Endothelial cell (in vitro differentiated cells): ENCODE measurements at places on chromosomes 12 and 14.

DNA sequence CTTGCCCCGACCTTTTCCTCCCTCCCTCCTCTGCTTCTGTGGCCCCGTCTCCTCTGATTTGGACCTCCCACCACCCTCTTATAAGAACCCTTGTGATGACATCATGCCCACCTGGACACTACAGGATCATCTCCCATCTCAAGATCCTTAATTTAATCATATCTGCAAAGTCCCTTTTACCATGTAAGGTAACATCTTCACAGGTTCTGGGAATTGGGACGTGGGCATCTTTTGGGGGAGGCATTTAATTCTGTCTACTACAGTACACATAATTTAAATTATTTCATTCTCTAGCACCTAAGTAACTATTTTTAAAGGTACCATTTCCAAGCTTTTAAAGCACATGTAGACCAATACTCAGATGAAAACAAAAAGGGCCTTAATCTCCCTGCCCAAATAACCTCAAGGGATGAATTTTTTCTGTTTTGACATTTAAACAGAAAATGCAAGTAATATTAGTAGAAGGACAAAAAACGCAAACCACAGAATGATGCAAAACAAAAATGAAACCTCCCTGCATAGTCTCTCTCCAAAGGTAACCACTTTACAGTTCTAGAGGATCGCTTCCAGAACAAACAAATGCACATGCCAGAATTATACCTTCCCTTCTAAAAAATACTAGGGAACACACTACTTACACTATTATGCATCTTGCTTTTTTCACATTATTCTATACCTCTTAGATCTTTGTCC, 222.1 kb downstream of the AACS start:
- H3K4me3 ChIP-seq, result no peak overlapping the region
- no peaks in the 10 kb centered on the region for H3K4me1 ChIP-seq
- no peak for DNase-seq
- no peak overlapping the region for H3K27ac ChIP-seq

DNA sequence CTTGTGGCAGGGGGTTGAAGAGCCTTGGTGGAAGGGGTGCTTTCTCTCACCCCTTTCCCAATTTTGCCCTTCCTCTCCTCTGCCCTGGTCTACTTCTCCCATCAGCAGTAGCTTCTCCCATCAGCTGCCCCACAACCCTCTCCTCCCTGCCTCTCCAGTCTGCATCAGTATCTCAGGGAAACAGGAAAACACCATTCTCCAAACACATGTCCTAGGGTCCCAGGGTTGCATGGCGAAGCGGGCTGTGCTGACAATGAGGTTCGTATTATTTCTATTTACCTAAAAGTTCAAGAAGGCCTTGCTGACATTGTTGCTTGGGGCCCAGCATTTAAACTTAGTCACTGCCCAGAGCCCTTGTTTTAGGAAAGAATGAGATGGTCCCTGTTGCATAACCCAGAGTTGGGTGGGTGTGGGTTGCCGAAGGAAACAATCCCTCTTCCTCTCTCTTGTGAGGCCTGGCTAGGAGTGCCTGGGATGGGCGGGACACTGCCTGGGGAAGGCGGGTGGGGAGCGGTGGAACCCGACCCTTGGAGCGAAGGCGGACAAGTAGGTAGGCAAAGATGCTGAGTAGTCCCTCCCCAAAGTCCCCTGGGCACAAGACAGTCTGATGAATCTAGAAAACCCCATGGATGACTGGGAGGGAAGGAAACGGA, 1.3 kb upstream of the IGFBP6 start:
- H3K4me1 ChIP-seq, result peaks cover 34% of the 10 kb centered on the region
- DNase-seq, result no peak
- H3K27ac ChIP-seq, result no peak overlapping the region
- peak overlapping the region; percentile 88 for H3K4me3 ChIP-seq

GRCh38 chr12:1655225-1655788, 26.3 kb downstream of the WNT5B start:
- no peak overlapping the region for H3K27ac ChIP-seq
- H3K27me3 ChIP-seq, result peaks cover 2% of the 10 kb centered on the region
- no peaks in the 10 kb centered on the region for H3K36me3 ChIP-seq
- H3K4me1 ChIP-seq, result peaks cover 8% of the 10 kb centered on the region

GRCh38 chr12:59151243-59151642, 230.9 kb upstream of the LRIG3 start:
- no peak overlapping the region for H3K27ac ChIP-seq
- H3K4me3 ChIP-seq, result no peak overlapping the region
- H3K27me3 ChIP-seq, result peaks cover 3% of the 10 kb centered on the region
- no peak for DNase-seq

DNA sequence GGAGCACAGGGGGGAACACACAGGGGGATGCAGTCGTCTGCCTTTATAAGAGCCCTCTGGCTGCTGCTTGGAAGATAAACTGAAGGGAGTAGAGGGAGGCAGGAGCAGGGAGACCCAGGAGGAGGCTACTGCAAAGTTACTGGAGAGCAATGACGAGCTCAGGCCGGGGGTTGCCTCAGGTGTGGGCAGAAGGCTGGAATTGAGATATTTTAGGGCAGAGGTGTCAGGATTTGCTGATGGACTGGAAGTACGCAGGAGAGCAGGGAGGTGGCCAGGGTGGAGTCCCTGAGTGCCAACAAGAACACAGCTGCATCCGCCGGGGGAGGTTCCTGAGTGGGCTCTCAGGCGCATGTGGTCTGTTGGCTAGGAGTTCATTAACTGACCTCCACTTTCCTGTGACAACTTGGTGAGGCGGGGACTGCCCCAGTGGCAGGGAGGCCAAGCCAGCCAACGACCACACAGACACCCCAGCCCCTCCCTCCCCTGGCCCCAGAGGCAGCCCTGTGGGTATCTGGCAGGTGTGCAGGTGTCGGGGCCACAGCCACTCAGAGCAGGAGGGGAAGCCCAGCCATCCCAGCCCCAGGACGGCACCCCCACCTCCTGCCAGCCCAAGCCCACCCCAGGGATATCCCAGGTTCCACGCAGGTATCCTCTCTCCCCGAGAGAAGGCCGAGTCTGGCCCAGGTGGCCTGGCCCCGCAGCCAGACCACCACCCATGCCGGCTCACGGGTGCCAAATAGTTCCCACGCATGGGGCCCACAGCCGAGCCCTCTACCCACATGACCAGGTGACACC, 85.4 kb downstream of the NCOR2 start:
- peak overlapping the region; percentile 52 for H3K4me3 ChIP-seq
- H3K27me3 ChIP-seq, result peaks cover 10% of the 10 kb centered on the region
- peaks cover 10% of the 10 kb centered on the region for H3K4me1 ChIP-seq
- H3K27ac ChIP-seq, result no peak overlapping the region

DNA sequence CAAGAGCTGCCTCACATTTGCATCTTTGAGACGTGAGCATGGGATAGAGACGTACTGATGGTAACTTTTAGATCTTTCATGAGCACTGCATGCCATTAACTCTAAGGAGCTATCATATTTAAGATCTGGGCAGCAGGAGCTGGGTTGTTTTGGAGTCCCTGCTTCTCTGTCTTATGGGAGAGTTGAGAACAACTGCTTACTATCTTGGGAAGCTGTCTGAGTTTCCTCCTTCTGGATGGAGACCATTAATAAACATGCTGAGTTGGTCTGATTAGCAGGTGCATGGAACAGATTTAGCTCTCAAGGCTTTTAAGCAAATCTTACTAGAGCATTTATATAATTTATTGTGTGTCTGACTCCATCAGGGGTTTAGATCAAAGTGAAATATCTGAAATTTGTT, 119.3 kb upstream of the CCDC198 start:
- no peaks in the 10 kb centered on the region for H3K4me1 ChIP-seq

DNA sequence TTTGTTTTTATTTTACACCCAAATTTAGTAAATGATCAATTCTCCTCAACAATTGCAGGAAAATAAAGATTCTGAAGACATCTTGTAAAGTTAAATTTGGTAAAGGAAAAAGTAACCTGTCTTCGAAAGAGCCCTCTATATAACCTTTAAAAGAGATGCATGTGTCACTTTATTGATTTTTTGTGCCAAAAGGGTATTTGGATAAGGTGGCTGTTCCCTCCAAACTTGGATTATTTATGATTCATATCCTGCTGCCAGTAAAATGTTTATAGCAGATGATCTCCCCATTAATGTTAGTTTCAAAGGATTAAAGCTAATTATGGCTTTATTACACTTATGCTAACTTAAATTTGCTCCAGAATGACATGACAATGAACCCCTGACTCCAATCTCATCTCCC, 98.8 kb downstream of the DUSP6 start:
- H3K36me3 ChIP-seq, result peaks cover 13% of the 10 kb centered on the region
- peaks cover 19% of the 10 kb centered on the region for H3K4me1 ChIP-seq
- no peak overlapping the region for H3K4me3 ChIP-seq
- DNase-seq, result no peak
- H3K27ac ChIP-seq, result no peak overlapping the region
- no peaks in the 10 kb centered on the region for H3K27me3 ChIP-seq

DNA sequence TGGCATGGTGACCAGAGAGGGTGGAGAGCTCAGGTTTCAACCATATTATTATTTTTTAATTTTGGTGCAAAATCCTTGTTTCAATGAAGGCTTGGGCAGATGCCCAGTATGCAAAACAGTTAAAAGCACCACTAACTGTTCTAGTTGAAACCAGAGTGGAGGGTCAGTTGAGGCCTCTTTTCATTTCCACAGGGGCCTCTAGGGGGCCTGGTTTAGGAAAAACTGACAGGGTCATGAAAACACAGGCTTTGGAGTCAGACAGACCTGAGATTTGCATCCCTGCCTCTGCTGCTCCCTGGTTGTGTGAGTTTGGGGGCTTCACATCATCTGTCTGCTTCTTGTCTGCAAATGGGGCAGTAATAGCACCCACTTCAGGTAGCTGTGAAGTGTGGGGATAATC, 3.3 kb upstream of the RPH3A start:
- H3K36me3 ChIP-seq, result no peaks in the 10 kb centered on the region
- H3K27ac ChIP-seq, result no peak overlapping the region
- H3K27me3 ChIP-seq, result peaks cover 5% of the 10 kb centered on the region
- no peak overlapping the region for H3K4me3 ChIP-seq
- DNase-seq, result peak; percentile 19

- DNase-seq, result no peak
- no peak overlapping the region for H3K27ac ChIP-seq
- no peaks in the 10 kb centered on the region for H3K36me3 ChIP-seq
- H3K27me3 ChIP-seq, result no peaks in the 10 kb centered on the region
- no peak overlapping the region for H3K4me3 ChIP-seq
- no peaks in the 10 kb centered on the region for H3K4me1 ChIP-seq
Measured at GRCh38 chr12:51540996-51541395, 50.0 kb upstream of the SCN8A start.

GRCh38 chr12:45458854-45459807, 243.2 kb downstream of the ANO6 start:
- no peak overlapping the region for H3K27ac ChIP-seq
- peaks cover 4% of the 10 kb centered on the region for H3K4me1 ChIP-seq
- no peak for DNase-seq

DNA sequence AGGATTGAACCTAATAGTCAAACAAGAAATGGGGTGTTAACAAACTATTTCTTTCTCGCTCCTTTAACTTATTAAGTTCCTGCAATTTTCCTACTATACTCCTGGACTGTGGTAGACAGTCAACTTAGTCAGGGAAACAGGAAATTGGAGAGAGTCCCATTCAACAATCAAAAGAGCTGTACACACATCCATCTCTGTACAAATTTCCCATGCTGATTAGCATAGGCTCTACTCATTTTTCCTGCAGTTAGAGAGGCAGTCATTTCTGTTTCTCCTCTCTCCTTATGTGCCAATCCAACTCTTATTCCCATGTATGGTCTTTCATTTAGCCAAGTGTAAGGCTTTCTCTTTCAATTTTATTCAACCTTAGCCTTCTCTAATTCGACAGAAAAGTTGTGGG, 1168.5 kb upstream of the FLRT2 start:
- H3K27me3 ChIP-seq, result peaks cover 2% of the 10 kb centered on the region
- H3K4me1 ChIP-seq, result peaks cover 2% of the 10 kb centered on the region
- H3K4me3 ChIP-seq, result no peak overlapping the region
- H3K27ac ChIP-seq, result no peak overlapping the region
- no peak for DNase-seq

- no peak overlapping the region for H3K27ac ChIP-seq
- H3K4me1 ChIP-seq, result no peaks in the 10 kb centered on the region
- H3K36me3 ChIP-seq, result peaks cover 3% of the 10 kb centered on the region
- DNase-seq, result no peak
Measured at GRCh38 chr14:67045440-67045839, 143.8 kb upstream of the GARIN2 start.

DNA sequence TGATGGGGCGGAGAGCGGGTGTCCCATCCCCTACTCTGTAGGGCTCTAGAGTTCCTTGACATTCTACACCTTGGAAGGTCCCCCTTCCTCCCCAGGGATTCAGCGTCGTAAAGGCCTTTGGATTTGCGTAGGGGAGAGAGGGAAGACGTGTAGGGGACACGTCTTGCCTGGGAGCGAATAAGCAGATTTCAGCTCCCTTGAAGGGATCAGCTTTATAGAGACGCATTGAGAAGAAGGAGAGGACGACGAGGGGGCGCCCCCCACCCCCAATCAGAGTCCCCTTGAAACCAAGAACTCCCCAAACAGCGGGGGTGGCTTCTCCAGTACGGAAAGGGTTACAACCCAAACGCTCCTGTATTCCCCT, 324 bp downstream of the CALCOCO1 start:
- peak overlapping the region; percentile 93 for H3K27ac ChIP-seq
- peaks cover 29% of the 10 kb centered on the region for H3K36me3 ChIP-seq
- DNase-seq, result no peak
- peaks cover 5% of the 10 kb centered on the region for H3K27me3 ChIP-seq

- H3K27ac ChIP-seq, result no peak overlapping the region
- H3K27me3 ChIP-seq, result peaks cover 1% of the 10 kb centered on the region
- no peaks in the 10 kb centered on the region for H3K4me1 ChIP-seq
- no peaks in the 10 kb centered on the region for H3K36me3 ChIP-seq
- no peak overlapping the region for H3K4me3 ChIP-seq
Measured at GRCh38 chr14:65359503-65359902, 53.0 kb upstream of the FUT8 start.

GRCh38 chr14:36856095-36856878, 194.6 kb downstream of the PAX9 start:
- no peak for DNase-seq
- H3K4me3 ChIP-seq, result no peak overlapping the region
- no peaks in the 10 kb centered on the region for H3K4me1 ChIP-seq
- H3K27ac ChIP-seq, result no peak overlapping the region
- peaks cover 3% of the 10 kb centered on the region for H3K27me3 ChIP-seq

- no peak overlapping the region for H3K27ac ChIP-seq
- H3K36me3 ChIP-seq, result no peaks in the 10 kb centered on the region
- peaks cover under 1% of the 10 kb centered on the region for H3K4me1 ChIP-seq
- DNase-seq, result no peak
- H3K27me3 ChIP-seq, result peaks cover 15% of the 10 kb centered on the region
Measured at GRCh38 chr12:113485330-113485729, 13.7 kb upstream of the LHX5 start.

DNA sequence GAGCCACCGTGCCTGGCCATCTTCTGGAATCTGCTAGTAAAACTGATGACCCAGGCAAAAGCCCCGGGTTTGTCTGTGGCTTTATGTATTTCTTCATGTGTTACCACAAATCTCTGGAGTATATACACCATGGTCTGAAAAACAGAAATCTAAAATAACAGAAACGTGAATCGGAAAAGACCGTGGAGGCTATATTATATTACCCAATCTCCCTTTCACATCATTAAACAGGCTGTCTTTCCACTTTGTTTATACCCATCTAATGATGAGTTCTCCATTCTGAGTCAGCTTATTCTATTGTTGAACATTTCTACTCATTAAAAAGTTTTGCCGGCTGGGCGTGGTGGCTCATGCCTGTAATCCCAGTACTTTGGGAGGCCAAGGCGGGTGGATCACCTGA, 9.5 kb upstream of the AJUBA start:
- no peak for DNase-seq
- H3K27me3 ChIP-seq, result peaks cover 2% of the 10 kb centered on the region
- no peaks in the 10 kb centered on the region for H3K36me3 ChIP-seq
- no peak overlapping the region for H3K27ac ChIP-seq
- H3K4me3 ChIP-seq, result no peak overlapping the region
